SJSA1 (cell line): ENCODE measurements at places on chromosomes 6 and 20. TPM values are rescaled to one million over a fixed set of nuclear protein-coding genes. Genes with fewer than 3 reads are reported as not detected.

DNA sequence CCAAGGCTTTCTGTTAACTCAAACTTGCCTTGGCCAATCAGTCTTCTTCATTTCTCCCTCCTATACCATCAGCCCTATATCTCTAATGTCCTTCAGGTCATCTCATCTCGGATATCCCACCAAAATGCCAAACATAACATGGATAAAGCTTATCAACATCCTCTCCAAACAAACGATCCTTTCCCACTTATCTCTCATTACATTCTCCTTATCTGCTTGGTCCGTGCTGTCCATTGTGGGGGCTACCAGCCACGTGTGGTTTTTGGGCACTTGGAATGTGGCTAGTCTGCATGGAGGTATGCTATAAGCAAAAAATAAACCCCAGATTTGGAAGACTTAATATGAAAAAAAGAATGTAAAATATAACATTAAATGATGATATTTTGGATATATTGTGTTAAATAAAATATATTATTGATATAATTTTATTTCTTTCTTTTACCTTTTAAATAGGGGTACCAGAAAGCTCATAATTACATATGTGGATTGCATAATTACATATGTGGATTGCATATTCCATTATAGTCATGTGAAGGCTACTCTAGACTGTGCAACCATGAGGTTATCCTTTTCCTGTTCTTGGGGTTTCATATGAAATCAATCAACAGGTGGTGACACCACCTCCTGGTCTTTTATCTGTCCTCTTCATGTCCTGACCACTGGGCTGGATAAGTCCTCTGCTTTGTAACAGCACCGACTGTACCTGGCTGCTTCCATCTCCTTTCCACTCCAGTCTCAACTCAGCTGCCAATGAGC lies 123.0 kb downstream of the CD83 start:
- no peaks in the 10 kb centered on the region for H3K4me1 ChIP-seq
- no peaks in the 10 kb centered on the region for H3K27me3 ChIP-seq
- H3K36me3 ChIP-seq = no peaks in the 10 kb centered on the region

GRCh38 chr6:43007126-43007525 lies 6.6 kb downstream of the MEA1 start:
- no peak overlapping the region for H3K4me3 ChIP-seq
- H3K27me3 ChIP-seq = no peaks in the 10 kb centered on the region
- no peak overlapping the region for H3K27ac ChIP-seq
- DNase-seq = no peak
- H3K4me1 ChIP-seq = no peaks in the 10 kb centered on the region

- DNase-seq = no peak
- H3K4me3 ChIP-seq = no peak overlapping the region
- peaks cover 9% of the 10 kb centered on the region for H3K4me1 ChIP-seq
- H3K27ac ChIP-seq = no peak overlapping the region
These were observed 21.6 kb upstream of the TRIM27 start for GRCh38 chr6:28945349-28945748.

- no peak overlapping the region for H3K4me3 ChIP-seq
- no peak for DNase-seq
These were observed 868 bp downstream of the METTL24 start for GRCh38 chr6:110357298-110357663.

- no peak for DNase-seq
- H3K27ac ChIP-seq = no peak overlapping the region
- no peaks in the 10 kb centered on the region for H3K4me1 ChIP-seq
- H3K27me3 ChIP-seq = no peaks in the 10 kb centered on the region
- no peak overlapping the region for H3K4me3 ChIP-seq
- H3K36me3 ChIP-seq = no peaks in the 10 kb centered on the region
These were observed 1633.9 kb downstream of the GRIK2 start for GRCh38 chr6:103027271-103027931.

- no peak overlapping the region for H3K4me3 ChIP-seq
- no peaks in the 10 kb centered on the region for H3K4me1 ChIP-seq
- H3K27me3 ChIP-seq = no peaks in the 10 kb centered on the region
- no peak for DNase-seq
These were observed 43.6 kb downstream of the NHLRC1 start for GRCh38 chr6:18078866-18079265.

DNA sequence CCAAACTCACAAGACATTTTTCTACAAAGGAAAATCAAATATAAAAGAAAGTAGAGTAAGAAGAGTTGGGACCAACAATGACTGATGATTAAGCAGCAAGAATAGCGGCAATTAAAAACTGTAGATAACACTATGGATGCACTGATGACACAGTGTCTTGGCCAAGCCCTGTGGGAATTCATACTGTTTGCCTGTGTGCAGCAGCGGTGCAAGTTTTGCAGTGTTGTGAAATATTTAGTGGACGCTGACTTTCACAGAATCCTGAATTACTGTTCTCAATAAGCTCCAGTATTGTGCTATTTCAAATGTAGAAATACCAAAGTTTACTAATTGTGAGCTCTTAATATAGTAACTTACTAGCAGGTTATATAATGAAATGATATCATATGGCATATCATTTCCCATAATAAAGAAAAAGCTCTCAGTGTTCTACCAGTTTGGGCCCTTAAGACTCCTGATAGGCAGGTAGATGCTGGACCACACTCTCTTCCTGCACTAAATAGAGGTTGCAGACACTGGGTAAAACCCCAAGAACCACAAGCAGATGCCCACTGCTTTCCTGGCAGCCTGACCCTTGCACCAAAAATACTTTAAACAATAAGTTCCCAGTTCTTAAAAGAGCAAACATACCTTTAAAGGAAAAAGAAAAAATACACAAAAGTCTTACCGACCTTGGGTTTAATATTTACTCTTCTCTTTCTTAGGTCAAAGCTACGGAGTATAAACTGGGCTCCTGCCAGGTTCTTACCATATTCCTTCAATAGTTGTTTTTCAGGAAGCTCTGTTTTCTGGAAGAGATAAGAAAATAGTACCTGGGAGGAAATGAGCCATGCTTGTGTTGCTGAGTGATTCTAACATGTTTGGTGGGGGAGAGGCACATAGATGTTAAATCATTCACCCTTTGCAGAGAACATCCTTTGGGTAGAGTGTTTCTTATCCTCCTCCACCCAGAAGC lies 41.6 kb downstream of the ANKEF1 start:
- no peak overlapping the region for H3K27ac ChIP-seq
- H3K4me3 ChIP-seq = no peak overlapping the region
- H3K4me1 ChIP-seq = peaks cover 5% of the 10 kb centered on the region; the same call in 1 of the 2 replicates
- H3K27me3 ChIP-seq = no peaks in the 10 kb centered on the region

DNA sequence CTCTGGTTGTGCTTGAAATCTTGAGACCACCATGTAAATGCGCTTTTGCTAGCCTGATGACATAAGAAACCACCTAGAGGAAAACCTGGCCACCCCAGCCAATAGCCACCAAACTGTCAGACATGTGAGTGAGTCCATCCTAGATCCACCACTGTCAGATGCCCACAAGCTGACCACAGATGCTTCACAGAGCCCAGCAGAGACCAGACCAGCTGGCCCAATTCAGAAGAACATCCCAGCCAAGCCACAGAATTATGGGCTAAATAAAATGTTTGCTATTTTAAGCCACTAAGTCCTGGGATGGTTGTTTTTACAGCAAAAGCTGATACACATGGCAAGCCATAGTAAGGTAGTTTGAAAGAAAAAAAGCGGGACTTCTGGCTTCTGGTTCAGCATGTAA lies 425.3 kb downstream of the KIF16B start:
- no peak for DNase-seq
- no peak overlapping the region for H3K27ac ChIP-seq
- no peaks in the 10 kb centered on the region for H3K4me1 ChIP-seq
- no peaks in the 10 kb centered on the region for H3K36me3 ChIP-seq
- H3K4me3 ChIP-seq = no peak overlapping the region
- H3K27me3 ChIP-seq = no peaks in the 10 kb centered on the region

DNA sequence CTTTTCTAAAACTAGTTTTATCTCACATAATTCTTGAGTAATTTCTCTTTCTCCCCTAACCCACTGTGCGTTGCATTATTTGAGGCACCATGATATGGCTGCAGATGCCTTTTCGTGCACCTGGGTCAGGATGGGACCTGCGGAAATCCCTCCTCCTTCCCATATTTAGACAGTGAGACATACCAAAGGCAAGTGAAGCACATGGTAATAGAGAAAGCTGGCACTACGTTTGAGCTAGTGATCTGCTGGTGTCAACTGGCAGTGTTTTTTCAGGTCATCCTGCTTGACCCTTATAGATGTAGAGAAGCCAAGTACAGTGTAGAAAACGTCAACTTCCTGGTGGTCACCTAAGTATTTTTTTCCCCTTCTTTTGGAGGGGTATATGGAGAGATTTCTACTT lies 71.7 kb downstream of the FOXO3 start:
- no peak overlapping the region for H3K4me3 ChIP-seq
- no peak for DNase-seq
- H3K36me3 ChIP-seq = no peaks in the 10 kb centered on the region
- H3K27ac ChIP-seq = no peak overlapping the region
- H3K27me3 ChIP-seq = no peaks in the 10 kb centered on the region
- no peaks in the 10 kb centered on the region for H3K4me1 ChIP-seq

DNA sequence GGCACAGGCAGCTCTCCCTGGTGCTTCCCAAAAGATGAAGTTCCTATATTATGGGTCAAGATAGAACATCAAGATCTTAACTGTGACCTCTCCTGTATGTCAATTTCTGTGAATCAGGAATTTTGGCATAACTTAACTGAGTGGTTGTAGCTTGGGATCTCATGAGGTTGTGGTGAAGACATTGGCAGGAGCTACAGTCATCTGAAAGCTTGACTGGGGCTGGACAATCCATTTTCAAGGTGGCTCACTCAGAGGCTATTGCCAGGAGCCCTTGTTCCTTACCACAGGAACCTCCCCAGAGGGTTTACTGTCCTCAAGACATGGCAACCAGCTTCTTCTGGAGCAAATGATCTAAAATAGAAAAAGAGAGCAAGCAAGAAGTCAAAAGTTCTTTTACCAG lies 252.2 kb downstream of the ADGB start:
- no peaks in the 10 kb centered on the region for H3K36me3 ChIP-seq
- no peaks in the 10 kb centered on the region for H3K27me3 ChIP-seq
- H3K4me1 ChIP-seq = peaks cover 15% of the 10 kb centered on the region
- H3K27ac ChIP-seq = no peak overlapping the region
- no peak overlapping the region for H3K4me3 ChIP-seq
- no peak for DNase-seq

FUT9 gene
- not detected in 2 replicates for total RNA-seq

PRR18 gene
- total RNA-seq = 0.76 and 1.0 TPM in 2 replicates

HFE gene
- 2.6 and 3.5 TPM in 2 replicates for total RNA-seq
